Pulmonary artery endothelial cell (primary cell): ENCODE measurements at places on chromosomes 1 and 21.

- DNase-seq, result no peak
These were observed 19.5 kb downstream of the MAP7D1 start for GRCh38 chr1:36175137-36176095.

GRCh38 chr1:24903011-24903461 is 27.0 kb downstream of the RUNX3 start:
- no peak for DNase-seq

GRCh38 chr1:202270871-202271326 is 70.8 kb downstream of the UBE2T start:
- DNase-seq, result no peak

DNA sequence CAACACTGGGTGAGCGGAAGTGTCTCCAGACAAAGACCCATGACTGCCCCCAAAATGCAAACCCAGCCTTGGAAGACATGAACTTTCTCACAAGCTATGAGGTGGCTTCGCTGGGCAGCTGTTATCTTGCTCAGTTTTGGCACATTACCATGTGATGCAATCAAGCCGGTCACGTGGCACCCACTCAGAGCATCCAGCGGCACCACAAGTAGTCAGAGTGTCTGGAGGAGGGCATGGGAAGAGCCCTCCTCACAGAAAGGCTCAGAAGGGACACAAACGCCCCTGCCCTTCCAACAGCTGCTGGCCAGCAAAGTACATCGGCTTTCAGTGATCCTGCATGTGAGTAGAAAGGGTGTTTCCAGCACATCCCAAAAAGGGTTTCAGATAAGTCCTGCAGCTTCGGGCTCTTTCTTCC is 145.5 kb upstream of the IRF2BP2 start:
- DNase-seq, result no peak

DNA sequence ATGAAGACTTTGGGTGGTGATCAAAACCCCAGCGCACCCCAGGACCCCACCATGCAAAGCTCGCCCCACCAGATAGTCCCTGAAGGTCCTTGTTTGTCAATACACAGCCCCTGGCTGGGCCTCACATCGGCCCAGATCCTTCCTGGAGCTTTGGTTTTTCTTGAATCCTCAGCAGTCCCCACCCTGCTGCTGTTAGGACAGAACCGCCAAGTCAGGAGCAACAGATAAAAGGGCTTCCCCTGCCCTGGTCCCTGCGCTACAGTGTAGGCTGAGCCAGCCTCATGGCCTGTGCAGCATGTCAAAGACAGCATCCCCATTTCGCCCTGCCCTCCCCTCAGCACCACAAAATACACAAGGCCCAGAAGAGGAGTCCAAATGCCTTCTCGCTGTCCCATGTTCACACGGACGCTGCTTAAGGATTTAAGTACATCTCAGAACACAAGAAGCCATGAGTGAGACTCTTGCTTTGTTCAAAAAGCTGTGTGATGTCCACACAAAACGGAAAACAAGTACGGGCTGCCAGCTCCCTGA is 65.7 kb downstream of the PSMG1 start:
- no peak for DNase-seq

GRCh38 chr1:194071205-194071604 is 884.8 kb upstream of the B3GALT2 start:
- no peak for DNase-seq

DNA sequence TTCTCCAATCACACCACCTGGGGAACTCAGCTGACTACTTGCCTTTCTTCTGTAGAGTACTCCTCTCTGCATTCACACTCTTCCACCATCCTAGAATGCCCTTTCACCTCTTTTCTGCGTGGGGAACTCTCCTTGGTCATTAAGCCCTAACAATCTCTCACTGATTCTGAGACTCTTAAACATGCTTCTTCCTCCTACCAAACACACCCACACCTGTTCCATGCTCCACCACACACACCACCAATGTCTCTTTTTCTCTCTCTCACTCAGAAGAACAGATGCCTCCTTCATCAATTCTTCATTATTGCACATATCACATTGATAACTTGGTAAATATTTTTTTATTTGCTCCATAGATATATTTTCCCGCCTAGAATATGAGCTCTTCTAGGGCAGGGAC is 53.6 kb downstream of the WARS2 start:
- no peak for DNase-seq

- DNase-seq, result no peak
These were observed 978 bp downstream of the PRDM15 start for GRCh38 chr21:41877901-41878830.

DNA sequence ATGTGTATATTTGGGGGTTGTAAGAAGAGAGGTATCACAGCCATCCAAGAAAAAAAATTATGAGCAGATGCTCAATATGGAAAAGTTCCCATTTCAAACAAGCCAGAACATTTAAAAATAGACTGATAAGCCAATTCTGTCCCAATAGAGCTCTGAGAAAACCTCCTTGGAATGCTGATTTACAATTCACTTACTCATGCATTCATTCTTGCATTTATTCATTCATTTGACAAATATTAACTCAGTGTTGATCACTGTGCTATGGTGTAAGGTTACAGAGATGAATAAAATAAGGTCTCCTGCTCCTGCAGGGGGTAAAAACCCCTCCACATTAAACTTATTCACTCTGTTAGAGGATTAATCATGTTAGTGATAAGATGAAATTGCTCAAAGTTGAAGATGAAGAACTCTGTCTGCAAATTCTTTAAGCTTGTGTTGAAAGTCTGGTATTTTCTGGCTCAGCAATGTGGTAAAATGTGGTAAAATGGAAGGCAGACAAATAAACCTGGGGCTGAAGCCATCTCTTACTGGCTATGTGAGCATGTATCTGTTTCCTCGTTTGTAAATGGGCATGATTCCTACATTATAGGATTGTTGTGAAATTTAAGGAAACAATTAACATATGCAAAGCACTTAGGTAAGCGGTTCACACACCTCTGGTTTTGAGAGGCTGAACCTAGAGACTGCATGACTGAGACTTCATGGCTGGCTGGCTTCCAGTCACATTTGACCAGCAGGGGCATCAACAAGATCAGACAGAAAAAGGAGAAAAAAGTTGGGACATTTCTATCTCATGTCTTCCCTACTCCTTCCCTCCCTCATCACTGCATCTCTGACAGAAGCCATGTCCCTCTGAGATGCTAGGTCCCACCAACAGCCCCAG is 45.0 kb upstream of the DAB1 start:
- DNase-seq, result no peak

- peak; percentile 47 for DNase-seq
These were observed 2.7 kb downstream of the DISP1 start for GRCh38 chr1:222817529-222817928.

DNA sequence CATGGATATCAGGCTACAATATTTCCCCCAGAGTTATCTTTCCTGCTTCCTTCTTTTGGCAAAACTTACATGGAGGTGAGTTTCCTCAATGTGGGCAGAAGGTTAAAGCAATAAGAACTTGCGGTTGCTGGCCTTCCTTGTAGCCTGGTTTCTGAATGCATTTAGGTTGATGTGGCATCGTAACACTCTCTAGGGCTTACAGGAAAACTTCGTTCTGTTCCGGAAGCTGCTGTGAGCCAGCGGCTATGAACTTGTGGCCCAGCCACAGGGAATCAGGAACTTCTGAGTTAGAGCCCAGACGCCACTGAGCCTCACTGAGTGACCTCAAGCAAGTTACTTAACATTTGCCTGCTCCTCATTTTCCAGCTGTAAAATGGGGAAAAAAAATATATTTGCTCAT is 623.4 kb upstream of the ADAMTS5 start:
- DNase-seq, result no peak

GRCh38 chr21:14383596-14384180 is 742 bp upstream of the HSPA13 start:
- DNase-seq, result no peak

GRCh38 chr1:31222176-31222575 is 17.5 kb downstream of the NKAIN1 start:
- DNase-seq, result no peak

DNA sequence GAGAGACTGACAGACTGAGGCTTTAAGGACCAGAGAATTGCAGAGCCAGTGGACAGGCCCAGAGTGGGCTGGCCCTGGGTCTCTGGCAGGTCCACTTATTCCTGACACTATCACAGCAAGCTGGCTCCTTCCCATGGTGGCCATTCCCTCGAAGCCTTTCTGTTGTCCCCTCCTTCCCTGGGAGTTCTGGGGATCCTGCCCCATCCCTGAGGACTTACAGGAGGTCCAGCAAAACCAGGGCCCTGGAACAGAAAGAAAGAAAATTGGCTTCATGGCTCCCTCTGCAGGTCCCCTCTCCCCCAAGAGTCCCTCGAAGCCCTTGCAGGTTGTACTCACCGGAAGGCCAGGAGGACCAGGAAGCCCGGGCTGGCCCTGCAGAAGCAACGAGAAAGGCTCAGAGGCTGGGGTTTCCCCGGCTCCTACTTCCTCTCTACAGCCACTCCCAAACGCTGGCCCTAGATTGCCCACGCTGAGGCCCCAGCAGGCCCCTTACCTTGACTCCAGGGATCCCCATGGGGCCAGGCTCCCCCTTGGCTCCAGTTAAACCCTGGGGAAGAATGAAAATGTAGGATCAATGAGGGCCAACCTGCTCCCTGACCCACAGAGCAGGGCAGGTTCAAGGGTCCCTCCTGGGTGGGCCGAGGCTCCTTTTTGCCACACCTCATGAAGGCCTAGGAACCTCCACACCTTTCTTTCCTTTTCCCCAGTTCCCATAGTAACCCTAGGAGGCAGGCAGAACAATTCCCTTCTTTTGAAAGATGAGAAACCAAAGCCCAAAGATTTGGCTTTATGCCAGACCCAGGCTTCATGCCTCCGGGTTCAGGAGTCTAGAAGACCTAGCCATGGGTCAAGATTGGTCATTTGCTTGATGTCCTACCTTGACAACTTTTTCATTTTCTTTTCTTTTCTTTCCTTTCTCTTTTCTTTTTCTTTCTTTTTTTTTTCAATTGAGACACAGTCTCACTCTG is 4.6 kb downstream of the COL9A2 start:
- DNase-seq, result no peak

DNA sequence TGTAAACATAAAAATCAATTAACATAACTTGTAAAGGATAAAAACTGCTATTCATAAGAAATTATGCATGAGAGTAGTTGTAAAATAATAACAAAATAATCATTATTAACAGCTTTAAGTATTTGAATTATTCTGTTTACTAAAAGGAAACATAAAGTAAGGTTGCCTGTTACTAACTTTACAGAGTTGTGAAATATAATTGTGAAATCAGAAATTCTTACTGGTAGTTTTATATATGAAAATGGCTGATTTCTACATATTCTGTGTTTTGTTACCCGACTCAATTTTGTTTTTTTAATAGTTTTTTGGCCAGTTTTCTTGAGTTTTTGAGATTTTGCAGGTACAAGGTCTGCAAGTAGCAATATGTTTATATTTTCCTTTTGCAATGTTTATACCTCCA is 27.8 kb downstream of the FNBP1L start:
- no peak for DNase-seq

DNA sequence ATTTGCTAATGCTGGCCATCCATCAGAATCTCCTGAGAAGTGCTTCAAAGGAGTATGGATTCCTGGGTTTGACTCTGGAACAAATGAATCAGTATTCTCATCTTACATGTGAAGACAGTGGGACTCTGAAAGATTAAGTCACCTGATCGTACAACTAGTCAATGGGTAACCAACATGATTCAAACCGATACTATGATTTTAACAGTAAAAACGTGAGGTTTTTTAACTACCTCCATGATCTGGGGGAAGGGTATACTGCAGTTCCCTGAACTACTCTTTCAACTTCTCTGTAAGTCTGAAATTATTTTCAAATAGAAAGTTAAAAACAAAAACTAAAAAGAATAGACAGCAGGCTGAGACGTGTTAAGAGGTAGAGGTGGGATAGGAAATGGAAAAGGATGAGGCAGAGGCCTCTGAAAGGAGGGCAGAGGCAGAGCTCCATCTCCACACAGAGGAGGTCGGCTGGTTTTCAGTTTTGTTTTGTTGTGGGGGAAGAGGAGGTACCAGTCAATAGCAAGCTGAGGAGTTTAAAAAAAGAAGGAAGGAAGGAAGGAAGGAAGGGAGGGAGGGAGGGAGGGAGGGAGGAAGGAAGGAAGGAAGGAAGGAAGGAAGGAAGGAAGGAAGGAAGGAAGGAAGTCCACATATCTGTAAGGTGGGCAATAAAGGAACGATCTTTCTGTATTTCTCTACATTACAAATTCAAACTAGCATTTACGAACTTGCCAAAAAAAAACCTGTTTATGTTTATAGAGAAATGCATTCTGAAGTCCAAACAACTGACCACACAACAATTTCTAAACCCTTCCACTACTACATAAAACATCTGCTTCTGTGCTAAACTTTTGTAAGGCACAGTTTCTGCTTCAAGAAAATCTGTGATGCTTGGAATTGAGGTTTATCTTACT is 213.1 kb downstream of the RERE start:
- no peak for DNase-seq

GRCh38 chr1:97174039-97174704 is 452.6 kb downstream of the PTBP2 start:
- peak; percentile 15 for DNase-seq

DNA sequence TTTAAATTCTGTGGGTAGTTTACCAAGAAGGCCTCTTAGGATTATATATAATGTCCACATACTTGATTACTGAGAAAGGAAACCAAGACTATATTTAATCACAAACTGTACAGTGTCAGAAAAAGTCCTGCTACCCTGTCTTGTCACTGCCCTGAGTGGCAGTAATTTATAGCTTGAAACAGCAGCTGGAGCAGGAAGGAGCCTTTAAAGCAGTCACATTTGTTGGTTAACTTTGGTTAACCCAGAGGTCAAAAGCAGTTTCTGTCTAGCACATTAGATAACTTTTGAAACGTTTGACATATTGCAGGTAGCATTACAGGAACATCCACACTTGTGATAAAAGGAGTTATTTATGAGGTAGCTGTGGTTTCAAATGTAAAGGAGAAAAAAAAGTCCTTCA is 161.7 kb downstream of the ROR1 start:
- DNase-seq, result no peak

- no peak for DNase-seq
These were observed 7.0 kb downstream of the EFNA3 start for GRCh38 chr1:155085504-155086127.

GRCh38 chr1:70754701-70755100 is 292.9 kb downstream of the PTGER3 start:
- no peak for DNase-seq

DNA sequence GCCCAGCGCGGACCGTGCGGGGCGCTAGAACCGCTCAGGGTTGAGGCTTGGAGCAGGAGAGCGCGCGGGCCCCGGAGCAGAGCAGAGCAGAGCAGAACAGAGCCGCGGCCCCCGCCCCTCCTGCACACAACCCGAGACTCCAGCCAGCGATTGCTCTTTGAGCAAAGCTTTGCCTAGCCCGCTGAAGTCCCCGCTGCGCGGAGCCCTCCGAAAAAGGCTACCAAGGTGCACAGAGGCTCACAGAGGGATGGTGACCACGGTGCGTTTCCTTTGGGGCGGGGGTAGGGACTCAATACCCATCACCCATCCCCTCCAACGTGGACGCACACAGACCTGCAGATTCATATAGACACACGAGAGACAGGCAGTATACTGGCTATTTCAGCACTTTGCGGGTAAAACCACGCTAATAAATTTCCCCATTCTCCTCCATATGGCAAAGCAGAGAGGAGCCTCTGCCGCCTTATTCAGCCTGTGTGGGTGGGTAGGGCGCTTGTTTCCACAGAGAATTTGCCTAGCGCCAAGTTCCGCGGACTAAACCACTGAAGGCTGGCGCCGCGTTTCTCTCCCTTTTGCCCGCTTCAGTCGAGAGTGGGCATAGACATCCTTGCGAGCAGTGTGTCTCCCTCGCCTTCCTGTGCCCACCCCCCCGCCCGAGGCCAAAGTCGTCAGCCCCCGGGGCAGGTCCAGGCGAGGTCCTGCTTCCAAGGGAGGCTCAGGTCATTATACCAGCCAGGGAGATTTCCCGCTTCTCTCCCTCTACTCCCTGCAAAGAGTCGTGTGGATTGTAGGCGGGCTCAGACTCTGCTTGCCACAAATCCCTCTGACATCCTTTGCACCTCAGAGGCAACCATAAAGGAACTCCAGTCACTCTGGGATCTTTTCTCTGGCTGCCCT is 8.5 kb downstream of the HLX start:
- no peak for DNase-seq
